GM12891 (cell line): ENCODE measurements at places on chromosomes 12 and 14.

DNA sequence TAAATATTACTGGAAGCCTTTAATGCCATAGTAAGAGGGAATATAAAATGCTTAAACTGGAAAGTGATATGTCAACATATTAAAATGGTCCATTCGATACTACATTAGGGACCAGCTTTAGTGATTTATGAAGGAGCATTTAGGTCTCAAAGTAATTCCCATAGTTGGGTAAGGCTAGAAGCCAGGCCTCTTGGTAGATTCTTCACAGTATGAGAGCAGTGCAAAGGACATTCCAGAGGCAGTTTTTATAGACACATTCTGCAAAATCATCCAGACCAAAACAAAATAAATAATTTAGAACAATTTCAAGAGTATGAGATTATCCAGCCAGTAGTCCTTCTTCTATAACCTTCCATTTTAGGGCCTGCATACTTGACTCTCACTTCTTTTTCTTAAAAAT, 142.6 kb upstream of the PDZRN4 start:
- DNase-seq: no peak

DNA sequence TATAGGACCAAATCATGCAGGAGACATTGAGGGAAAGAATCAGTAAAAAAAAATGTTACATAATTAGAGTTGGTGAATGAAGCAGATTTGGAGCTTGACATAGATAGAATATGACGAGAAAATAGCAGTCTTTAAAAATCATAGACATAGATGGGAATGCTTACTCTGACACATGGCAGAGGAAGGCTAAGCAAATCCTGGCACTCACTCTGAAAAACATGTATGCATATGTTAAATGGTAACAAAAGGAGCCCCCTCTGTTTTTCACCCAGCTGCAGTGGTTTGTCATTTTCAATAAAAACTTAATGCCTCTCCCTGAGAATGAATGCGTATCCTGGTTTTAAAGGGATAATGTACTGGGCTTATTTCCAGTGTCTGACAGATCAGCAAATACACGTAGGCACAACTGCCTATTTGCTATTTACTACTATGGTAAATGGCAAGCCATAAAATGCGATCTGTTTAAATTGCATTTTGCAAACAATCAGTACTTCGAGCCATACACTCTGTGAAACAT, 561.2 kb upstream of the SEL1L start:
- DNase-seq: no peak

GRCh38 chr14:76346391-76347160, 29.4 kb upstream of the ESRRB start:
- no peak for DNase-seq

- DNase-seq: no peak
Measured at GRCh38 chr12:28144532-28144931, 45.7 kb upstream of the CCDC91 start.

DNA sequence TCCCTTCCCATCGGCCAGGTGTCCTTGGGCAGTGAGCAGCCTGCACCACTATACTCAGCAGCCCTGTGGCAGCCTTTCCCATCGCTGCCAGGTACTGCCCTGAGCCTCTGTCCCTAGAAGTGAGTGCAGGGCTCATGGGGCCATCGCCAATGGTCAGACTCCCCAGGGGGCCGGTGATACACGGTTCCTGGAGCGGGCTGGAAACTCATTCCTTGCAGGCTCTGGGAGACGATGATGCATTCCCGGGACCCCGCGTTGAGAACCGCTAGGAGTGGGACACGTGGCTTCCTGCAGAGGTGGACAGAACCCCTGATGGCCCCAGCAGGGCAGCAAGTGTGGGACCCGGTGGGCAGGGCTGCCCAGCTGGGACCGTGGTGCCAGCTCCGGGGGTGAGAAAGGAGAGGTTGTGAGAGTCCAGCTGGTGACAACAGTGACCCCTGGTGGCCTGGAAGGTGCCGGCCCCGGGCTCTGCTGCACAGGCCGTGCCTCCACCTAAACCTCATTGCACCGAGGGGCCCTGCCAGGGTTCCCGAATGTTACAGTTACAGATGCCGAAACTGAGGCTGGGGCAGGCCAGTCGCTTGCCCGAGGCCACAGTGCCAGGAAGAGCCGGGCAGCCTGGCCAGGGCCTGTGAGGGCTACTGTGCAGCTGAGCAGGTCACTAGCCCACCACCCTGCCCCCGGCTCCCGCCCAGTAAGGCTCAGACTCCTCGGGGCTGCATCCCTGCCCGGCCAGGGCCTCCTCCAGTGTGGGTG, 33.8 kb downstream of the FBRSL1 start:
- DNase-seq: peak; percentile 95

- no peak for DNase-seq
Measured at GRCh38 chr12:26429070-26429691, 233.8 kb downstream of the SSPN start.

- no peak for DNase-seq
Measured at GRCh38 chr14:92517761-92518160, 4.2 kb downstream of the RIN3 start.

GRCh38 chr12:87157791-87158190, 871.4 kb downstream of the C12orf50 start:
- no peak for DNase-seq

- DNase-seq: no peak
Measured at GRCh38 chr12:26891704-26892103, 46.1 kb downstream of the INTS13 start.
